Effector CD8-positive, alpha-beta T cell (primary cell): ENCODE measurements at places on chromosomes 2 and 18.

GRCh38 chr2:195632856-195633572, 24.0 kb upstream of the SLC39A10 start:
- DNase-seq = no peak

GRCh38 chr2:169732583-169733358, 861 bp upstream of the KLHL23 start:
- no peak for DNase-seq

GRCh38 chr2:189393440-189394111, 47.7 kb upstream of the WDR75 start:
- DNase-seq = no peak

DNA sequence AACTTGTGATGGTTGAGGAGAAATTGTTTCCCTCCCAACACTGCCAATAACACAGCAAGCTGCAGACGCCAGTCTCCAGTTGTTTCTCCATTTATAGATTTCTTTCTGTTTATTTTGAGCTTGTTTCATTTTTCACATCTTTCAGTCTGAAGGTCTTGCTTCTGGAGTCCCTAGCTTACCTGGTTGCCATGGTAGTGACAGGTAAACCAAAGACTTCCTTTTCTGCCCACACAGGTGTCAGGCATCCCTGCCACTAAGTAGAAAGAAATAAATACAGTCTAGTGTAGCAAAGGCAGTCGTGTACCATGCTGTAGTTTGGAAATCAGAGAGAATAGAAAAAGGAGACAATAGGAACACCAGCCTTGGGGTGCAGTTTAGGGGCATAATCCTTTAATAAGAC, 82.8 kb downstream of the MARCHF4 start:
- no peak for DNase-seq

DNA sequence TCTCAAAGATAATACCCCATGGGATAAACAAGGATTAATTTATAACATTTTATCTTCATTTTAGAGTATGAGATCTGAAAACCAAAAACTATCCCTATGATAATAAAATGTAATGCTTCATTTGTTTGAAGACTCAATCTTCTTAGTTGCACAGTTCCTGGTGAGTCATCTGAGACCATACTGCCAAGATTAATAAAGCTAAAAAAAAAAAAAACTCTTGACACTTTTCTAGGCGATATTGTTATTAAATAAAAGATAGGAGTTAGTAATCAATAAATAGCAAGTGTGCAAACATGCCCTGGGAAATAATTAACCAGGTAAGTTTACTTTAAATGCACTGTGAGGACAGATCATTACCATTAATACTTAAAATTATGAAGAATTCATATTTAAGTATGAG, 83.9 kb downstream of the RPE start:
- DNase-seq = no peak

DNA sequence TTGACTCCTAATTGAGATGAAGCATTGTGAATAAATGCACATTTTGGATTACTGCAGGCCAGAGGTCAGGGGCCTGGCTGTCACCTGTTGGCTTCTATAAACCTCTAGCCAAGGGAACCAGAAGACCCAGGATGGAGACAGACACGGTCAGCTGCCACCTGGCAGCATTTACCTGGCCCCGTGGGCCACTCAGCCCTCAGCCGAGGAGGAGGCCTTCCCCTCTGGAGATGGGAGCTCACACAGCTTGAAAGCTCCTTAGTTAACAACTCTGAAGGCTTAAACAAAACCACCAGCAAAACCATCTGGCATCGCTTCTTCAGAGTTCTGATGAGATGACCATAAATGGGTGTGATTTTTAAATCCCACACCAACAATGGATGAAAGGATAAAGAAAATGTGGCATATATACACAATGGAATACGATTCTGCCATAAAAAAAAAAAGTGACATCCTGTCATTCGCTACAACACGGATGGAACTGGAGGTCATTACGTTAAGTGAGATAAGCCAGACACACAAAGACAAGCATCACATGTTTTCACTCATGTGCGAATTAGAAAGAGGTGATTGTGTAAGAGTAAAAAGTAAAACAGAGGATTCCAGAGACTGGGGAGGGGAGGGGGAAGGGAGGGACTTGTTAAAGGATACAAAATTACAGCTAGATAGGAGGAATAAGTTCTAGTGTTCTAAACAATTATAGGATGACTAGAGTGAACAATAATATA, 218.4 kb downstream of the TMEM163 start:
- DNase-seq = no peak

DNA sequence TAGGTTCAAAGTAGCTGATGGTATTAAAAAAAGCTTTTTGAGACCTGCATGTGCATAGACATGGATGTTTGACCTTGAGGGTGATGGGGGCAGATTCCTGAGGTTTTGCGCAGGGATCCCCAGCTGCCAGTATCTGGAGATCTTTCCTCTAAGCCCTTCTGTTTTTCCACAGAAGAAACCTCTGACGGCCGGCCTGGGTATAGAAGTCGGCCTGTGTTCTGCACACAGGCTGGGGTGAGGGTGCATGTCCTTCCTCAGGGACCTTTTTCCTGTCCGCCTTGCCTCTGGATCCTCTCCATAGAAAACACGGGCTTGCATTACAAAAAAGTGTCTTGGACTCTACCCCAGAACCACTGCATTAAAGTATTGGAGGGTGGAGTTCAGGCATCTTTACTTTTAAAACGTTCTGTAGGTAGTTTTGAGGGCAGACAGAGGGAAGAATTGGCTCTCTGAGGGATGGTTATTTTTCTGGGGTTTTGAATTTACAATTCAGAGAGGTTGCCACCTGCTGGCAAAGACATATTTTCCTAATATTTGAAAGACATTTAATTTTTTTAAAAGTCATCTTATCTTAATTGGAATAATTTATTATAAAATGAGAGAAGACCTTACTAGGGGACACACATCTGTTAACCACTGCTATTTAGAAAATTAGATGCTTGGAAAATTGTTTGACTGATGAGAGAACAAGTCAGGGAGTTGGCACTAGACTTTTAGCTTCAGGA, 350.6 kb downstream of the DCDC2C start:
- DNase-seq = no peak

DNA sequence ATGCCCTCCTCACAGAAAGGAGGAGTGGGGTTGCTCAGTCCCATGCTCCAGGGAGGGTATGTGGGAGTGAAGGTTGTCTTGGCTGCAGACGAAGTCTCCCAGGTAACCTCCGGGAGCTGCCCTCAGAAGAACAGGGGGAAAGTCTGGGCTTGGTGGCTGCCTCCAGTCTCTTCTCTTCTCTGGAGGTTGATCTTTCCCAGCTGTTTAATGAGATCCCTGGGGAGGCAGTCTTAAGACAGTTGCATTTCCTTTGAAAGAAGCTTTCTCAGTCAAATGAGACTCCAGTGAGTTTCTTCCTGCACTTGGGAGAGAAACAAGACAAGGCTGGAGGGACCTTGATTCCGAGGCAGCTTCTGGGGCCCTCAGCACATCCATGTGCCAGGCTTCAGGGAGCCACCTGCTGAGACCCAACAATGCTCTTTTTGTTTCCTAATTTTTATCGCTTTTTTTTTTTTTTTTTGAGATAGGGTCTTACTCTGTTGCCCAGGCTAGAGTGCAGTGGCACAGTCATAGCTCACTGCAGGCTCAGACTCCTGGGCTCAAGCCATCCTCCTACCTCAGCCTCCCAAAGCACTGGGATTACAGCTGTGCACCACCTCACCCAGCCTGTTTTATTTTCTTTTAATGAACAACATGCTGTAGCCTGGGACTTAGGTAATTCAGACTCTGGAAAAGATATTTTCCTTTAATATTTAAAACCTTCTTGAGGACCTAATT, 71.7 kb upstream of the TPO start:
- DNase-seq = no peak

DNA sequence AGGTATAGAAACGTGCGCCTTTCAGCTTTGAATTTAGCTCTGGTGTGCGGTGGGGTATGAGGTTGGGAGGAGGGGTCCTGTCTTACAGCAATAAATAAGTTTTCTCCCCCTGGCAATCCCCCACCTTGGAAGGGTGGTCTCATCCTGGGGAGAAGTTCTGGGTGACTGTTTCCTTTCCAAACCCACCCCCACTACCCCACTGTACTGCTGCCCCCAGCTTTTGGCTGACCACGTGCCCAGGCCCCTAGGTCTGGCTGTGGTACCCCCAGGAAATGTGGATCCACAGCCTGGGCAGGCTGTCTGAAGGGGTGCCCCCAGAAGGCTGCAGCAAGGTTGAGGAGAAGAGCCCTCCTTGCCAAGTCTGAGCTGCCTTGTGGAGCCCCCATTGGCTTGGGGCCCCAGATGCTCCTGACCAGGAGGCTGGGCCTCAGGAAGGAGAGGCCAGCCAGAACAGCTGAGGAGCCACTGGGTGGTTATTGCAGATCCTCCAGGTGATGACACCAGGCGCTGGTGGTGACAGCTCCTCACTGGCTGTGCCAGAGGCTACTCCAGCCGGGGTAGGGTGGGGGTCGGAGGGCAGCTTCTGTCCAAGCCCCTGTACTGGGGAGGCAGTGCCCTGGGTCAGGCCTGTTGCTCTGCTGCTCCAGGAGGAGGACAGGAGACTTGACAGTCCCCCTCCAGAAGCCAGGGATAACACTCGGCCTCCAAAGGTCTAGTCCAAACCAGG, 24.2 kb downstream of the CCT7 start:
- no peak for DNase-seq

- DNase-seq = no peak
Observed at GRCh38 chr2:46025676-46026075, 271.5 kb upstream of the EPAS1 start.

- DNase-seq = no peak
Observed at GRCh38 chr18:25121442-25121841, 230.5 kb downstream of the ZNF521 start.

DNA sequence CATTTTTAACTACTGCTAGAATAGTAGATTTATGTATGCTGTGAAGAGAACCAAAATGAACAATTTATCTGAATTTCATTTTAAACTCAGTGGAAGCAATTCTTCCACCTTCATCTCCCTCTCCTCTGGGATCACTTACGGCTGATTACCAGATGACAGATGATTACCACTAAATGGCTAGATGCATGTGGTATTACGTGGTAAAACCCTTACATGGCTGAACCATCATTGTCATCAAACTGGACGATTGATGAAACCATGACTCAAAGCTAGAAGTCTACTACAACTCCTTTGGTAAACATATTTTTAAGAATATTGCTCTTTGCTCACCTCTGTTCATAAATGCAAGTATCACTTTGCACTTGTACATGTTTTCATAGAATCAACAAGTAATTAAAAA, 48.5 kb upstream of the DOCK10 start:
- DNase-seq = no peak

GRCh38 chr2:30663806-30664205, 143.4 kb downstream of the CAPN13 start:
- DNase-seq = no peak

- DNase-seq = no peak
Observed at GRCh38 chr2:241905716-241906377, 36.3 kb downstream of the RTP5 start.

GRCh38 chr2:232028071-232028470, 66.6 kb downstream of the DIS3L2 start:
- DNase-seq = no peak

DNA sequence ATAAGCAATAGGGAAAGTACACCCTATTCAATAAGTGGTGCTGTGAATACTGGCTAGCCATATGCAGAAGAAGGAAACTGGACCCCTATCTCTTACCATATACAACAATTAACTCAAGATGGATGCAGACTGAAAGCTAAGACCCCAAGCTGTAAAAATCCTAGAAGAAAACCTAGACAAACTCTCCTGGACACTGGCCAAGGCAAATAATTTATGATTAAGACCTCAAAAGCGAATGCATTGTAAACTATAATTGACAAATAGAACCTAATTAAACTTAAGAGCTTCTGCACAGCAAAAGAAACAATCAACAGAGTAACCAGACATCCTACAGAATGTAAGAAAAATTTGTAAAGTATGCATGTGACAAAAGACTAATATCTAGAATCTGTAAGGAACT, 41.1 kb upstream of the ASXL3 start:
- no peak for DNase-seq

DNA sequence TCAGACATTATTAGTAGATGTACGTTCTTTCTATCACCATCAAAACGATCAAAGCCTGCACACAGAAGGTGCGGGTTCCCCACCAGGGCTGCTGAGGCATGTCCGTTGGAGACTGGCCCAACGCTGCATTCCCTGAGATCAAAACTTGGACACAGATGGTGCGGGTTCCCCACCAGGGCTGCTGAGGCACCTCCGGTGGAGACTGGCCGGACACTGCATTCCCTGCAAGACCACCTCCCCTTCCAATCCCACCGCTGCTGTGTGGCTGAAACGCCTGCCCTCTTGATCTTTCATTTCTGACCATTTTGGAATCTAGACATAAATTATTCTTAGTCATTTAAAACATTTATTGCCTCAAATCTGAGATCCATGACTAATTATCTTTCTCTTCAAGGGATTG, 254.2 kb upstream of the SALL3 start:
- DNase-seq = no peak

- DNase-seq = no peak
Observed at GRCh38 chr2:168152902-168153530, 94.4 kb downstream of the STK39 start.

- no peak for DNase-seq
Observed at GRCh38 chr18:28267878-28268625, 91.1 kb upstream of the CDH2 start.

DNA sequence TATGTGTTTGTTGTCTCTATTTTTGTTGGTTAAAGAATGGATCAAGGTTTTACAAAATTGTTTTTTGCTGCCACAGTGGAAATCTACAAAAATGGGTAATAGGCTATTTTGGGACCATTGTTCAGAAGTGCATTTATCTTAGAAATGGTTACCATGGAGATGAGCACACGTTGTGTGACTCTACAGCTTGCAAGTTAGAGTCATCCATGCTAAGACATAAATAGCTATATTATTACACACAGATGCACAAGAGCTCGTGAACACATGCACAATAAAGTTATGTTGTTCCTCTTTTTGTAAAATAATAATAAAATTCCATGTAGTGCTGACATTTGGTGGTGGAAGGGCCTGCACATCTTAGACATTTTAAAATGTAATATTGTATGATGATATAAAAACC, 15.5 kb upstream of the DUSP19 start:
- no peak for DNase-seq

- DNase-seq = no peak
Observed at GRCh38 chr2:68178954-68179627, 21.4 kb downstream of the PNO1 start.

DNA sequence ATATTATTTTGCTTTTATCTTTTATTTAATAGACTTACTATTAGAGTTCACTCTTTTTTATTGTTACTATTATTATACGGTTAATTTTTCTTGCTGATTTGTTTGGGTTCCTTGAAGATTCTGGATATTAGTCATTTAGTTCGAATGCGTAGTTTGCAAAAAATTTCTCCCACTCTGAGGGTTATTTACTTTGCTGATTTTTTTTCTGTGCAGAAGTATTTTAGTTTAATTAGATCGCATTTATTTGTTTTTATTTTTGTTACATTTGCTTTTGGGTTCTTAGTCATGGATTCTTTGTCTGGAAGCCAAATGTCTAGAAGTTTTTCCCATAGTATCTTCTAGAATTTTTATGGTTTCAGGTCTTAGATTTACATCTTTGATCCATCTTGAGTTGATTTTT, 585.2 kb downstream of the CPS1 start:
- DNase-seq = no peak

GRCh38 chr2:138730497-138731030, 49.6 kb downstream of the NXPH2 start:
- no peak for DNase-seq
